Endothelial cell of umbilical vein (primary cell): ENCODE measurements at places on chromosomes 3 and 15. TPM values are rescaled to one million over a fixed set of nuclear protein-coding genes. Genes with fewer than 3 reads are reported as not detected.

SCN11A gene
- 0.07 TPM in 1 of 2 replicates, not detected in the other for total RNA-seq

CA12 gene
- total RNA-seq, result 1.8 and 5.9 TPM in 2 replicates

DZIP1L gene
- 14.6 and 17.9 TPM in 2 replicates for total RNA-seq

CADM2 gene
- not detected in 2 replicates for total RNA-seq

MINAR1 gene
- 0.93 and 1.3 TPM in 2 replicates for total RNA-seq

ADGRG7 gene
- not detected in 2 replicates for total RNA-seq

FBXO40 gene
- total RNA-seq, result not detected in 2 replicates

SPTBN5 gene
- 19.0 and 19.2 TPM in 2 replicates for total RNA-seq

CRBN gene
- total RNA-seq, result 34.8 and 36.1 TPM in 2 replicates

FGF12 gene
- total RNA-seq, result 1.1 and 2.5 TPM in 2 replicates

ATP13A4 gene
- total RNA-seq, result 1.0 TPM in 1 of 2 replicates, not detected in the other

DNAH12 gene
- total RNA-seq, result 0.20 TPM in 1 of 2 replicates, not detected in the other

RLBP1 gene
- not detected in 2 replicates for total RNA-seq

PATL2 gene
- total RNA-seq, result 0.42 TPM in 1 of 2 replicates, not detected in the other

GADL1 gene
- not detected in 2 replicates for total RNA-seq

PTPN23 gene
- 57.4 and 63.5 TPM in 2 replicates for total RNA-seq

A4GNT gene
- total RNA-seq, result not detected in 2 replicates

COLQ gene
- 1.1 and 2.3 TPM in 2 replicates for total RNA-seq

CPN2 gene
- total RNA-seq, result not detected in 2 replicates

CD276 gene
- total RNA-seq, result 85.6 and 85.7 TPM in 2 replicates

GOLGA6D gene
- total RNA-seq, result not detected in 2 replicates
